Fibroblast of skin of scalp (primary cell): ENCODE measurements at places on chromosomes 1 and 21.

GRCh38 chr21:43303275-43304178 lies 123.4 kb downstream of the SIK1 start:
- no peak for DNase-seq

DNA sequence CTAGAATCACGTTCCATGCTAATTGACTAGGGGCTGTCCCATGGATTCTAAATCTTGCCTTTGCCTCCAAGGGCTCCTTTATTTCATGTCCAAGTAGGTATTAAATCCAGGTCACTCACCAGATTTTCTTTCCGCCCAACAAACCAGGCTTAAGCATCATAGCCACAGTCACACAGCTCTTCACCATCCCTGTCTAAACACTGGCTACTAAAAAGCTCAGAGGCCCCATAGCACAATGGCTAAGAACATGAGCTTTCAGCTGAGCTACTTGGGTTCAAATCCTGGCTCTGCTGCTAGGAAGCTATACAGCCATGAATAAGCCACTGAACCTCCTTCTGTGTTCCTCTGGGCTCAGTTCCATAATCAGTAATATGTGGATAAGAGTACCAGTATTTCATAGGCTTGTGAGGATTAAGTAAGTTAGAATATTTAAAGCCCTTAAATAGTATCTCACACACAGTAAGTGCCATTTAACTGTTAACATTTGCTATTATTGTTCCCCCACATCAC lies 277.2 kb upstream of the GJB5 start:
- no peak for DNase-seq

DNA sequence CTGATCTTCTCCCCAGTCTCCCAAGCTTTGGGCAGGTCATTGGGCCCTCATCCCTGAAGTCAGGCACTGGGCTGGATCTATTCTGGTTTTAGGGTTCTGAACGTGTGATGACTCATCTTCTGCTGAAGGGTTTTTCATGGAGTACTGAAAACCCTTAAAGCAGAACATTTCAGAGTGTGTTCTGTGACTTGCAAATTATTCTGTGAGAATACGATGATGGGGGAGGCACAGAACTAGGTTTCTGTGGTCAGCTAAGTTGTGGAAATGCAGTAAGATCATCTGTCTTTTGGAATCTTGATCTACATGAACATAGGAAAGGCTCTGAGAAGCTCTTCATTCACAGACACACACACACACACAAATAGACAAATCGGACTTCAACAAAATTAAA lies 46.2 kb downstream of the NAV1 start:
- DNase-seq = peak; percentile 76

- DNase-seq = no peak
These were observed 65.4 kb upstream of the DSCAM start for GRCh38 chr21:40912375-40912774.

DNA sequence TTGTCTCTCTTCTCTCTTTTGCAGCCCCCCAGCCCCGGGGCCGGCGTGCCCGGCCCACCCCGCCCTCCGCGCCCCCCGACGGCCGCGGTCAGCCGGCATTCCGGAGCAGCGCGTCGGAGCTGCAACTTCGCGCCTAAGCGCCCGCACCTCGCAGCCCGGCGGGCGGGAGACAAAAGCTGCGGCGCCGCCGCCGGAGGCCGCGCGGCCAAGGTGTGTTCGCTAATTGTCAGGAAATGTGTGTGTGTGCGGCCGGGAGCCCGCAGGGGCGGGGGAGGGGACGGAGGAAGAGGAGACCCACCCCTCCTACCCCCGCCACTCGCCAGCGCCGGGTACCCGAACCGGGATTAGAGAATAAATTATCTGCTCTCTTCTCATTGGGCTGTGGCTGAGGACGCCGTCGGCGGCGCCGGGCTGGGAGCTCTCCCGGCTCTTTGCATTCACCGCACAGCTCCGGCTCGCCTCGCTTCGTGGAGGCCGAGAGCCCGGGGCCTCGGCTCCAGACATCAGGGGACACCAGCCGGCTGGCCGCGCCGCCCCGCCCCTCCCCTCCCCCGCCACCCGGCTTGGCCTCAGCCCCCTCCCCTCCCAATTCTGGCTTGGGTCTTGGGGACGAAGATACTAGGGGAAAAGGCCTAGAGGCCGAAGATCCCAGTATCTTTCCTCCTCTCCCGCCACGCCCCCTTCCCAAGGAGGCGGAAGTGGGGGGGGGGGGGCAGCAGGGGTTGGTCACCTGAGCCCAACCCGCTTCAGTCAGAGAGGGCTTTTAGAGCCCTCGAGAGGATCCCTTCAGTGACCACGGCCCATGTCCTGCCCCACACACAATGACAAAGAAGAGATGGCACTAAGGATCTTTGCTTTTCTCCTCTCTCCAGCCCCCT lies 1.3 kb upstream of the BLACAT1 start:
- DNase-seq = no peak

DNA sequence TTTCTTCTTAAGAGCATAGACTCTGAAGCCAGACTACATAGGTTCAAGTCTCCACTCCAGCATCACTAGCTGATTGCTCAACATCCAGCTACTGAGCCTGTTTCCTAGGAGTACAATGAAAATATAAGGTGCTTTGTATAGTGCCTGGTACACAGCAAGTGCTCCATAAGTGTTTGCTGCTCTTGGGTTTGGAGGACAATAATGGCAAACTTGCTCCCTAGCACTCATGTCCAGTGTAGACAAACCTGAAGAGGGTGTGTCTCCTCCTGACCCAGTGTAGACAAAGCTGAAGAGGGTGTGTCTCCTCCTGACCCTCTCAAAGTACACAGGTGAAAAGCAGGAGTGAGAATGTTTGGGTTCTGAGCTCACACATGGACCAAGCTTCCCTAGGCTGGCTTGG lies 10.5 kb upstream of the ECE1 start:
- no peak for DNase-seq

DNA sequence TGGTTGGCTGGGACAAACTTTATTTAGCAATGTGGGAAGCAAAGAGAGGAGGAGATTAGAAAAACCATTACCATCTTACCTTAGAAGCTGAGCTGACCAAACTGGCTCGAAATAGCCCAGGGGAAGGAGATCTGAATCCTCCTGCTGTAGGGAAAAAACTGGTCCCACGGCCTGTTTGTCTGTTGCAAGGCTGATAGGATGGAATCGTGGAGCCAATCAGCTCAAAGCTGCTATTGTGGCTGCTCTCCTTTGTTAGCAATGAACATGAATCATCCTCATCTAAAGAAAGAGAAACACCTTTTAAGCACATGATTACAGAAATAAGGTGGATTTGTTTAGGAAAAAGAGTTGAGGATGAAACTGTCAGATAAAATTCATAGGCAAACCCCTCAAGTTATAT lies 21.5 kb downstream of the CLSPN start:
- no peak for DNase-seq

DNA sequence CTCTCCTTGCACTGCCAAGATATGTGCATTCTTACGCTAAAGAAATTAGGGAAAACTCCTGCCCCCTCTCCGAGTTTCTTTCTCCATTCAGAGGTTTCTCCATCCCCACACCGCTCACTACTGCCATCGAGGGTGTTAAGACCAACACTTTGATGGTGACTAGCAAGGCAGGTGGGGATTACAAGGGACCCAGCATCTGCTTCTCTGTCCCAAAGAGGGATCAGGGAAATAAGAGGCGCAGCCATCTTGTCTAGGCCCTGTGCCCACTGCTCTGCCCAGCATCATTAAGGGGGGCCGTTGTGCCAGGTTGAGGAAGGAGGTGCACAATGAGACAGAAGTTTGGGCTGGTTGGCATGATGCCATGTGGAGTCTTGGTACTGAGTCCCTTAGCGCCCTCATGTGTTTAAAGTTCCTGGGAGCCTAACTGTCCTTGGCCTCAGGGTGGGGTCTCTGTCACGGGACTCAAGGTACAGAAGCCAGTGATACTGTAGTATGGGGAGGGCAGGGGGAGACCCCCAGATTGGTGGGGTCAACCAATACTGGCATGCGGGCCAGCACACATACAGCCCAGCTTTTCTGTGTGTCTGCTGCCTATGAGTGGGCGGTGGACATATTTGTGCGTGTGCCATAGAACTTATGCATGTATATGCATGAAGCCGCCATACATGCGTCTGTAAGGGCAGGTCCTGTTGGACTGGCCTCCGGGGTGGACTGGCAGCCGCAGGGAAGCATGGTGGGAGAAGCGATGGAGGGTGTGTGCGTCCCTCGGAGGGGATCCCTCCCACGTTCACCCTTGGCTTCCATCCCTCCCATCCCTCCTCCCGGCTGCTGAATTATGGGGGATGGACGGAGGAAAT lies 5.5 kb downstream of the EFNA3 start:
- peak; percentile 52 for DNase-seq

- no peak for DNase-seq
These were observed 29.0 kb downstream of the MRPL39 start for GRCh38 chr21:25578056-25578961.

DNA sequence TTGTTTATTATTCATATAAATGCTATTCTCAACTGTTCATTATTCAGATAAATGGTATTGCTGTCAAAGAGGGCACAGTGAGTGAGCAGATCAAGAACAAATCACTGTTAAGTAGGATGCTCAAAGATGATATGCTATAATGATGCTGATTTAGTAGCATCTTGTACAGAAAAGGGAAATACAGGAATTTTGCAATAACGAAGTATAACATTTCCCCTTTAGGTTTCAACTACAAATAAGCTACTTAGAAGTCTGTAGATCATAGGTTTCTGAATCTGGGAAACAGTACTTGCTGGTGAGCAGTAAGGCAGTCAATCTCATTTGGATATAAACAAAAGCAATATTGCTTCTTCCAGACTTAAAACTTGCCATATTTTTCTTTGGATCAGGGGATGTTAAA lies 27.3 kb upstream of the RCOR3 start:
- no peak for DNase-seq
